ENCODE measurements at places on chromosomes 16 and 17. TPM values are rescaled to one million over a fixed set of nuclear protein-coding genes. Genes with fewer than 3 reads are reported as not detected.

Gene BAHCC1
- total RNA-seq, result 11.7 TPM

Gene ESRP2
- total RNA-seq, result 26.5 TPM

Gene NRN1L
- total RNA-seq, result 1.3 TPM

Gene SEZ6L2
- total RNA-seq, result 5.0 TPM

Gene OSGIN1
- 3.0 TPM for total RNA-seq

Gene TAT
- total RNA-seq, result 212 TPM

Gene PCGF2
- 6.4 TPM for total RNA-seq

Gene KRT24
- not detected for total RNA-seq

Gene QRICH2
- 3.0 TPM for total RNA-seq

- no peak for DNase-seq
Observed at GRCh38 chr17:17783825-17784656, 52.7 kb downstream of the SREBF1 start.

GRCh38 chr17:51228161-51228560 lies 31.7 kb downstream of the MBTD1 start:
- DNase-seq, result no peak

GRCh38 chr16:51439271-51439670 lies 288.2 kb upstream of the SALL1 start:
- DNase-seq, result no peak

- DNase-seq, result no peak
Observed at GRCh38 chr17:79818026-79818758, 21.0 kb downstream of the CBX4 start.

DNA sequence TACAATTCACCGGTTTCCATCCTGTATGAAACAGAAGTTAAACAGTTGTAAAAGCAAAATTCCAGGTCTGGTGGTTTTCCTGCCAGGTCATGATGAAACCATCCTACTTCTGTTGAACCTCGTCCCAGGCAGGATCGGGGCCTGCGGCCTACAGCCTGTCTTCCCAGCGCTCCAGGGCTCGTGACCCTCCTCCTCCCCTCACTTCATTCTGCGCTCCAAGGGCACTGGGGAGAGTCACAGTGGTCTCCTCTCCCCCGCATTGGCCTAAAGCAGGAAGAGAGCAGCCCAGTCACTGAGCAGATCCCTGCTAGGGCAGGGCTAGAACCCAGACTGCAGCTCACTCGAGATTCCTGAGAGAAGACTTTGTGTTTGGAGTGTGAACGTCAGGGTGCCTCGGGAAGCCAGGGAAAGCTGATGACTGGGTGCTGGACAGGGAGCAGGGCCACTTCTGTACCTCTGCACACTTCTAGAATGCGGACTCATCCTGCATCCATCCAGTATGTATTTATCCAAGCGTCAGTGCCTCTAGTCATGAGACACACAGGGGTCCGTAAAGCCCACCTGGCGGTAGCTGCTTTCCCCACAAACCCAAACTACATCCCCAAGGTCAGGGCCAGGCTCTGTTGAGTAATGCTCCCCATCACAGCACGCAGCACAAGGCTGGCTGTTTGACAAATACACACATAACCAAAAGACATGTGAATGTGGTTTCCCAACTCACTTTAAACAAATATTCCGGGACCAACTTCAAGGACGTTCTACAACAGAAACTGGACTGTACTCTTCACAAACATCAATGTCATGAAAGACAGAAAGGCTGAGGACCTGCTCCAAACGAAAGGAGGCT lies 1.7 kb upstream of the ITGAE start:
- DNase-seq, result peak; percentile 29

DNA sequence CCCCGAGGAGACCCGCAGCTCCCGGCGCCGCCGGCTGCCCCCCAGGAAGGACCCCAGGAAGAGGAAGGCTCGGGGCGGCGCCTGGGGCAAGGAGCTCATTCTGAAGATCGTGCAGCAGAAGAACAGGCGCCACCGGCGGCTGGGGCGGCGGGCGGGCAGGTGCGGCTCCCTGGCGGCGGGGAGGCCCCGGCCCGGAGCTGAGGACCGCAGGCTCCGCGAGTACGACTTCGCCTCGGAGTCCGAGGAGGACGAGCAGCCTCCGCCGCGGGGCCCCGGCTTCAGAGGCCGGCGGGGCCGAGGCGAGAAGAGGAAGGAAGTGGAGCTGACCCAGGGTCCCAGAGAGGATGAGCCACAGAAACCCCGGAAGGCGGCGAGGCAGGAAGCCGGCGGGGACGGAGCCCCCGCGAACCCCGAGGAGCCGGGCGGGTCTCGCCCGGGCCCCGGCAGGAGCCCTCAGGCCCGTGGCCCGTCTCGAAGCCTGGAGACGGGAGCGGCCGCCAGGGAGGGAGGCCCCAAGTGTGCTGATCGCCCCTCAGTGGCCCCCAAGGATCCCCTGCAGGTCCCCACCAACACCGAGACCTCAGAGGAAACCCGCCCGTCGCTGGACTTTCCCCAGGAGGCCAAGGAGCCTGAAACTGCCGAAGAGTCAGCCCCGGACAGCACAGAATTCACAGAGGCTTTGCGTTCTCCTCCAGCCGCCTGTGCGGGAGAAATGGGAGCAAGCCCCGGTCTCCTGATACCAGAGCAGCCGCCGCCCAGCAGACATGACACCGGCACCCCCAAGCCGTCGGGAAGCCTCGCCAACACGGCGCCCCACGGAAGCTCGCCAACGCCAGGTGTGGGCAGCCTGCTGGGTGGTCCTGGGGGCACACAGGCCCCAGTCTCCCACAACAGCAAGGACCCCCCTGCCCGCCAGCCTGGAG lies 22.3 kb upstream of the ZFPM1 start:
- no peak for DNase-seq

- no peak for DNase-seq
Observed at GRCh38 chr16:77085981-77086380, 105.0 kb upstream of the MON1B start.

GRCh38 chr17:14228903-14229302 lies 7.8 kb downstream of the CDRT15 start:
- DNase-seq, result no peak

DNA sequence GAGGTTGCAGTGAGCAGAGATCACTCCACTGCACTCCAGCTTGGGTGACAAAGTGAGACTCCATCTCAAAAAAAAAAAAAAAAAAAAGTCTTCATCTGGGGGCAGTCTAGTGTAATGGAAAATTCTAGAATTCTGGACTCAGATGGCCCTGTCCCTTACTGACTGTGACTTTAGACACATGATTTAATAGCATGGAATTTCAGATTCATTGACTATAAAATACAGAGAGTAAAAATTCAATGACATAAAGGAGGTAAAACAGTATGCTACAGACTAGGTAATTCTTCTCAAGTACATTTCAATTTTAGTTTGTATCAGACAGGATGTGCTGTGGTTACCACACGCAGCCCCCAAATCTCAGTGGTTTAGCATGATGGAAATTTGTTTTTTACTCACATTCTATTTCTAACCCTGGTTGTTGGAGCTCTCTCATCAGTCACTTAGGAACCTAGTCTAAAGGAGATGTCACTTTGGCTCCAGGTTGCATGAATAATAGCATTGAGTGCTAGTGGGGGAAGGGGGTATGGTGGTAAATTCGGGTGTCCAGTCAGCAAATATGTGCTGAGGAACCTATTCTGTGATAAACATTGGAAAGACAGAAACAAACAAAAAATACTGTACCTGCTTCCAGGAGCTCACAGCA lies 444.0 kb downstream of the XYLT1 start:
- no peak for DNase-seq

DNA sequence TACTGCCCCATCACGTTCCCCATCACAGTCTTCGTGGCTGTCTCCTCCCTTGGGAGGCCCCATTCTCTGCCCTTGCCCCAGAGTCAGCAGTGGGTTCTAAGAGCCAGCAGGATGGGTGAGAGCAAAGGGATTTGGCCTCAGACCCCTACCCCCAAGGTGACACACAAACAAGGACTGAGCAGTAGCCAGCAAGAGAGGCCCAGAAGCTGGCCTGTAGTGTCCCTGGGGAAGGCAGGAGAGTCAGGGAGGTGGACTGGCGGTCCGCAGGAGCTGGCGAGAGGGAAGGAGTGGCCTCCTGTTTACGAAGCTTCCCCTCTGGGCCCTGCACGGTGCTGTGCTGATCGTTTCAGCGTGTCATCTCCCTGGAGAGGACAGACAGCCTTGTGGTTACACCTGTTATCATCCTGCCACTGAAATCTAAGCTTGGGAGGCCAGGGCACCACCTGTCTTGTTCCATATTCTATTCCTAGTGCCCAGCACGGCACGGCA lies 8.4 kb downstream of the WDR81 start:
- DNase-seq, result no peak

DNA sequence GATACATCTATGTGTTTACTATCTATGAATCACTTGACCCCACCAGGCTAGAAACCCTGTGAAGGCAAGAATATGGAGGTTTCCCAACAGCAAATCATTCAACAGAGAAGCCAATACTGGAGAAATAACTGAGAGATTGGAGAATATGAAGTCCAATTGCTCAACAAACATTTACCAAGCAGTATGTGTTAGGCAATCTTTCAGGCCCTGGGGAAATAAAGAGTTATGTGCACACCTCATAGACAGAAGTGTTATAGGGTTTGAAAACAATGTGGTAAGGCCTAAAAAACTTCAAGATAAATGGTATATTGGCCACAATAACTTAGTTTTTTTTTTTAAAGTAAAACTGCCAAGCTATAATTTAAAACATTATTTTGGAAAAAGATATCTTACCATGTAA lies 1245.8 kb downstream of the CDH11 start:
- no peak for DNase-seq

GRCh38 chr16:822174-822908 lies 21.8 kb upstream of the GNG13 start:
- DNase-seq, result no peak

- no peak for DNase-seq
Observed at GRCh38 chr16:82524976-82525375, 101.8 kb upstream of the CDH13 start.

GRCh38 chr17:71145486-71145885 lies 975.3 kb upstream of the SOX9 start:
- DNase-seq, result no peak

GRCh38 chr16:73285436-73286201 lies 237.7 kb upstream of the ZFHX3 start:
- no peak for DNase-seq

DNA sequence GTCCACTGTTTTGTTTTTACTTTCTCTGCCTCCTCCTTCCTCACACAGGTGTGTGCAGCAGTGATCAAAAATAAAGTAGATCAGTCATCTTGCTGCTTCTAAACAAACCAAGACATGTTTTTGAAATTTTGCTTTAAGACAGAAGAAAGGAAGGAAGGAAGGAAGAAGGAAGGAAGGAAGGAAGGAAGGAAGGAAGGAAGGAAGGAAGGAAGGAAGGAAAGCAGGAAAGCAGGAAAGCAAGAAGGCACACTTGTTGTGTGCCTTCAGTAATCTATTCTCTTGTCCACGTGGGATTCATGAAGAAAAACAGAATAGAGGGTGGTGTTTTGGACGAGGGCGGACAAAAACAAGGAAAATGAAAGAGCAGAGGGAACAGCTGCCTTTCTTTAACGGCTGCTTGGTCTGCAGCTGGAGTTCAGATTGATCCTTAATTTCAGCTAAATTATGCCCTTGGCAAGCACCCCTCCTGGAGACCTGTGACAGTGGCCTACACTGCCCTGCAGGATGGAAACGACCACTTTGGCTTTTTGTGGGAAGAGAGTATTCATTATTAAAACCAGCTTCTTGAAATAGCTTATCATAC lies 188.5 kb upstream of the IRX3 start:
- no peak for DNase-seq

GRCh38 chr16:28011223-28011622 lies 52.3 kb downstream of the GSG1L start:
- no peak for DNase-seq

DNA sequence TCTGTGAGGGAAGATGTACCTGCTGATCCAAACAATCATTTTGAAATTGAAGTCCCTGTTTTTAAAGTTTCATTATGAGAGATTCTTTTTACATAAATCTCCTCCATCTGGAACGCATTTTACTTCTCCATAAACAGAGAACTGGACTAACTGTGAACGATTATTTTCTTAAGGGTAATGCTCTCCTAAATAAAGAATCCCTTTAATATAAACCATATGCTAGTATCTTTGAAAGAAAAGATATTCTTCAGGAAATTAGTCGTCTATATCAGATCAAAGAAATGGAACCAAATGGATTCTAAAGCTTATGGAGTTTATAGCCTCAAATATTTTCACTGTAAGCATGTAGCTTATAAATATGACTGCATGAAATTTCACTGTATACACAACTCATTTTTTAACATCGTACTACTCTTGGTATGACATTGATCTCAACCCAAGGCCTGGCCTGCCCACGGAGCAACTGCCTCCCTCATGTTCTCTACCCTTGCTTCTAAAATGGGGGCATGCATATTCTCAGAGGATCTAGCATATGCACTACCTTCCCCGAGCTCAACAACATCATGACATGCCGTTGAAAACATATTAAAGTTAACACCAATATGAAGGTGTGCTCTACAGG lies 66.4 kb downstream of the MYH10 start:
- DNase-seq, result no peak

GRCh38 chr17:76472258-76472645 lies 4.8 kb downstream of the AANAT start:
- DNase-seq, result no peak

DNA sequence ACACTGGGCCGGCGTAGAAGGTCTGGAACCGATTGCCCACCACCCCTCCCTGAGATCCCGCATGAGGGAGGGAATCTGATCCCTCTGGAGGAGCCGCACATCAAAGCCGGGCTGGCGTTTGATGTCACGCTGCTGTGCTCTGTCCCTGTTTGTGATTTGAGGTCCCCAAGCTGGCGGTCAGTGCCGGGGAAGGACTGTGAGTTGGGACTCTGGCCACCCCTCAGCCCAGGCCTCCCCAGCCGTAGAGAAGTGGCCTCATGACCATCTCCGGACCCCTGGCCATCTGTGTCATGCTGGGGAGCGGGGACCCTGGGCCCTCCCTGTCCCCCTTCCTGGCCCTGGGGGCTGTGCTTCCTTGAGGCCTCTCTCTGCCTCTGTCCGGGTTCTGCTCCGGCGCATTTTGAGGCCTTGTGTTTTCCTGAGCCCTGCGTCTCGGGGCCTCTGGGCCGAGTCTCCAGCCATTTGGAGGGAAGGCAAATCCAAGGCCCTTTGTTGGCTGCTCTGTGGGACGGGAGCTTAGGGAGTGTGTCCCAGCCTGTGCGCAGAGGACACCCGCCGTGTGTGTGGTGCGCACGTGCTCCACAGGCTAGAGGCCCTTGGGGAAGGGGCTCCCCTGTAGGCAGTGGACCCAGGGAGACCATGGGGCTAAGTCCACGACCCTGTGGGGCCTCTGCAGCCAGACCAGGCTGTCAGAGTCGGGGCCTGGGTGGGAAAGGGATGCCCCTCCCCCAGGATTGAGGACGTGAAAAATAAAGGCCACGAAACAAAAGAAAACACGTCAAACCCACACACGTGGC lies 15.1 kb downstream of the ASPSCR1 start:
- no peak for DNase-seq

GRCh38 chr17:41271858-41272257 lies 3.6 kb upstream of the KRTAP9-7 start:
- DNase-seq, result no peak

Data from breast epithelium (tissue), 4 donors.